Metanephros (tissue), 2 donors: ENCODE measurements at places on chromosomes 2 and 18. TPM values are rescaled to one million over a fixed set of nuclear protein-coding genes. Genes with fewer than 3 reads are reported as not detected.

Gene TGIF1
- total RNA-seq, result 89.7 TPM

Gene FAM237A
- total RNA-seq, result not detected

Gene SOX11
- 14.9 TPM for total RNA-seq

Gene CHST9
- total RNA-seq, result 1.6 TPM

Gene PLGLB2
- 2.6 TPM for total RNA-seq

Gene LYPD1
- total RNA-seq, result 57.0 TPM

Gene CNDP1
- total RNA-seq, result 0.23 TPM
